T-helper 17 cell (primary cell): ENCODE measurements at places on chromosomes 3 and 15. TPM values are rescaled to one million over a fixed set of nuclear protein-coding genes. Genes with fewer than 3 reads are reported as not detected.

- peak overlapping the region; percentile 68 for H3K4me3 ChIP-seq
- DNase-seq: no peak
Measured at GRCh38 chr3:63975723-63976122, 47.6 kb downstream of the PSMD6 start.

DNA sequence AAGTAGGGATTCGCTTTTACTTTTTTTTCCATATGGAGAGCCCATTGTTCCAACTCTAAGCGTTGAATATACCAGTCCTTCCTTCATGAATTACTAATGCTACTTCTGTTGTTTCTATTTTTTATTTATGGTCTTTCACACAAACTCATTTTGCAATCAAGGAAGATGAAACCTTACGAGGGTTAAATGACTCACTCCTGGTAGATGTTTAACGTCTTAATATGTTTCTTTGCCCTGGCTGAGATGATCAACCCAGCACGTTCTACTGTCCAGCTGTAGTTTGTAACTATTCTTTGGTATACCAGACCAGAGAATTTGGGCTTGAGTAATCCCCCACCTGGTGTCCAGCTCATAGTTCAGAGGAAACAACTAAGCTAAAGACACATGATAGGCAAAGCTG, 23.1 kb downstream of the CDCP1 start:
- no peak overlapping the region for H3K4me3 ChIP-seq
- peaks cover 8% of the 10 kb centered on the region for H3K4me1 ChIP-seq
- H3K36me3 ChIP-seq: peaks cover 5% of the 10 kb centered on the region
- no peak overlapping the region for H3K27ac ChIP-seq
- peaks cover 28% of the 10 kb centered on the region for H3K27me3 ChIP-seq
- no peak for DNase-seq

- no peaks in the 10 kb centered on the region for H3K4me1 ChIP-seq
- H3K27ac ChIP-seq: no peak overlapping the region
- no peak overlapping the region for H3K4me3 ChIP-seq
- no peak for DNase-seq
- no peaks in the 10 kb centered on the region for H3K27me3 ChIP-seq
Measured at GRCh38 chr3:15983693-15984092, 185.9 kb upstream of the ANKRD28 start.

ZMYND10 gene
- total RNA-seq: 1.1 TPM

DOCK3 gene
- total RNA-seq: 1.9 TPM

SNAP23 gene
- 52.6 TPM for total RNA-seq
